ENCODE measurements at places on chromosomes 16 and 17.

- no peak for DNase-seq
Measured at GRCh38 chr16:2584729-2585650, 47.2 kb downstream of the PDPK1 start.

- DNase-seq = peak; percentile 87
Measured at GRCh38 chr17:65627891-65628643, 66.6 kb upstream of the AXIN2 start.

DNA sequence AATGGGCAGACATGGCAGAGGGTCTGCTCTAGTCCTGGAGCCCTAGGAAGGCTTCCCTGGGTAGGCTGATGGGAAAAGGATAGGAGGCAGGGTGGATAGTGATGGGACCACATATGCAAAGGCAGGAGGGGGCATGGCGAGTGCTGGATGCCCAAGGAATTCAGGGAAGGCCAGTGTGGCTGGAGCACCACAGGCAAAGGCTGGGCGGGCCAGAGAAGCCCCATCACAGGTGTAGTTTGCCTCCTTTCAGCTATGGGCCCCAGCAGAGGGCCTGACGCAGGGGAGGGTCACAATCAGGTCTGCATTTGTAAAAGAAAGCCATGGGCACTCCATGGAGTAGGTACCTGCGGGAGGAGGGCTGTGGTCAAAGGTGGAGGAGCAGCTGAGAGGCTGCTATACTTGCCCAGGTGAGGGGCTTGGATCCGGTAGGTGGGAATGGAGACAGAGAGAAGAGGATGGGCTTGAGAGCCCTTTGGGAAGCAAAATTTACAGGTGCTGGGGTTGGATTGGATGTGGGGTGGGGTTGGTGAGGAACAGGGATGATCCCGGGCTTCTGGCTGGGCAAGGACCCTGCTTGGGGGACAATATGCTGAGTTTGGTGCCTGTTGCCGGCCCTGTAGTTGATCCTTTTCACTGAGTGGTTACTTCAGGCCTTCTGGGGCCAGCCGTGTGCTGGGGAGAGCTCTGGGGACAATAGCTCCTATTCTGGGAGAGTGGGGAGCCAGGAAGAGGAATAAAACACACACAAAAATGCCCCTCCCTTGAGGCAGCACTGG is 6.5 kb upstream of the COL1A1 start:
- no peak for DNase-seq

DNA sequence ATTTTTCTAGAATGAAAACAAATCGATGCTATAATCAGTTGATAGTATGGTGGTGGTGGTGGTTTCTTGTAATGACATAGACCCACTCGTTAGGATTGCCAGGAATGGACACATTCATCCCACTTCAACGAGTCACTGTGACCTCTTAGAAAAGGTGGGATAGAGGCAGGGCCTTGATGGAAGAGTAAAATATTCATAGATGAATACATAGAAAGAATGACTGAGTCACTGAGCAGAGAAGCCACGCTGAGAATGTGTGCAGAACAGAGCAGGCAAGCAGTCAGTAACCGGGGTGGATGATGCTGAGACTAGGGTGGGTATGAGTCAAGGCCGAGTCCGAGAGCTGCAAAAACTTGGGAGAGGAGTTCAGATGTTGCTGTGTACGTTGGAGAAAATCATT is 129.9 kb downstream of the PITPNC1 start:
- peak; percentile 27 for DNase-seq

DNA sequence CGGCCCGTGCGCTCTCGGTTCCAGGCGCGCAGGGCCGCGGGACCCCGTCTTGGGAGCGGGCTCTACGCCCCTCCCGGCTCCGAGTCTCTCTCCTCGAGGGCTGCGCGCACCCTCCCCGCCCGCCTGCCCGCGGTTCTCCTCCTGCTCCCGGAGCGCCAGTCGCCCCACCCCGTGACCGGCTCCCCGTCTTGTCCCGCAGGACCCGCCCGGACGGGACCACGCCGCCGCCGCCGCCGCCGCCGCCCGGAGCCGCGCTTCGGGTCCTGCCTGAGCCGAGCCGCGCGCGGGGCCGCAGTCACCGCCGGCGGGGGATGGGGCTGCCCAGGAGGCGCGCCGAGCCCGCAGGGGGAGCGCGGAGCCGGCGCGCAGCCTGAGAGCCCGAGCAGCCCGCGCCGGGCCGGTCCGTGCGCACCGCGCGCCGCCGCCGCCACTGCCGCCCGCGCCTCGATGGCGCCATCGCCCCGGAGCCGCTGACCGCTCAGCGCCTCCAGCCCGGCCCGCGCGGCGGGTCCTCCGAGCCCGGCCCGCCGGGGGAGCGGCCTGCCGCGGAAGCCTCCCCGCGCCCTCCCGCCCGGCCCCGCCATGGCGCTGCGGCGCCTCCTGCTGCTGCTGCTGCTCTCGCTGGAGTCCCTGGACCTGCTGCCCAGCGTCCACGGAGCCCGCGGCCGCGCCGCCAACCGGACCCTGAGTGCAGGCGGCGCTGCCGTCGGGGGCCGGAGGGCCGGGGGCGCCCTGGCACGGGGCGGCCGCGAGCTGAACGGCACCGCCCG is at the start of gene SHISA6:
TSS of gene SHISA6 (plus strand) at position 373 of the 770 bp plus-strand sequence.
- no peak for DNase-seq

DNA sequence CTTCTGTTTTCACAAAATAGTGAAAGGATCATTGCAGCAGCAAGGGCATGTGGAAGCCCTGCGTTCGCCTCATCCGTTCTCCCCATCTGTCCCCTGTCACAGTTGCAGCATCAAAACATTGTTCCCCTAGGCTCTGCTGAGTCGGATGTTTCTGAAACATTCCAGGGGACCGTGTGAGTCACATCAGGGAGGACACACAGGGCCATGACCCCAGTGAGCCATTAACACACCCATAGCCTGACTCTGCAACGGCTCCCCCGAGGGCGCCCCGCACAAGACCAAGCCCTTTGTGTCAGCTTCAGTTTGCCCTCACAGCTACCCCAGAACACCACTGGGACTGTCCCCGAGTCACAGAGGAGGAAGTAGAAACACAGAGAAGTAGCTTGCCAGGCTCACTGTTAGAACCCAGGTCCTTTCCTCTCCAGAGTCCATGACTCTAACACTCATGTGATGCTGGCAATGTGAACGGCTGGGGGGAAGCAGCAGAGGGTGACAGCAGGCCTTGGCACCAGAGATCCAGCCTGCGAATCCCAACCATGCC is 63.3 kb upstream of the HSBP1 start:
- DNase-seq = peak; percentile 68

DNA sequence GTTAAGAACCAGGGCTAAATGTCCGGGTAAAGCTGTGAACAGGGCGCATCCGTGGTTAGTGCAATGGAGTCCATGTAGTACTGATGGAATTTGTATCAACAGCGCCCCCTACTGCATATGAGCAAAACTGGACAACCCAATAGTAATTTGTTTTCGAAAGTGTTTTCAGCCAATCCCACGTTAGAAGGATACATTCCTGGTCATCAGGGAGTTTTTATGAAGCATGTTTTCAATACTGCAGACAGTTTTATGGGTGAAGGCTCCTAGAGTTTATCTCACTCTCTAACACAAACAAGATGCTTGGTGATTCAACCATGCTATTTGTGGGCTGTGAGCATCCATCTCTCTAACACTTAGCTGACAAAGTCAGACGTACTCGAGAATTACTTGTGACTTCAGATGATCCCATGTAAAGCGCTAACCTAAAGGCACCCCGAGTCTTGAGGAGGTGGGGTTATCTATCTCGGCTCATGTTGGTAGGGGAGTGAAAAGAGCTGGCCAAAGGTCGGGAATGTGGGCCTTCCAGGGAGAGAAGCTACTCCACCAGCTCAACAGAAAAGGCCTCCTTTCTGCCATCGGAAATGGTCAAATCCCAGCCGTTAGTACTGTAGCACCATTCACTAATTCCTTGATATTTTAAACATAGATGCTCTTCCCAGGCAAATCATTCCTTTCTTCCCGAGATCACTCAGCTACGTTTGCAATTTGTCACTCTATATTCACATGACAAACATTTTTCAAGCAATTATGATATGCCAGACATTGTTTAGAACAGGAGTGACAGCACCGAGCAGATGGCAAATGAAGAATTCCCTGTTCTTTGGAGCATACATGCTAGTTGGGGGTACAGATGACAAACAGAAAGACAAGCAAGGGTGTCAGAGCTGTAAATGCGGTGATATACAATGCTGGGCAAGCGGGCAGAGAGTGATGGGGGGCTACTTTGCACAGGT is 46.9 kb upstream of the HNF1B start:
- peak; percentile 32 for DNase-seq

DNA sequence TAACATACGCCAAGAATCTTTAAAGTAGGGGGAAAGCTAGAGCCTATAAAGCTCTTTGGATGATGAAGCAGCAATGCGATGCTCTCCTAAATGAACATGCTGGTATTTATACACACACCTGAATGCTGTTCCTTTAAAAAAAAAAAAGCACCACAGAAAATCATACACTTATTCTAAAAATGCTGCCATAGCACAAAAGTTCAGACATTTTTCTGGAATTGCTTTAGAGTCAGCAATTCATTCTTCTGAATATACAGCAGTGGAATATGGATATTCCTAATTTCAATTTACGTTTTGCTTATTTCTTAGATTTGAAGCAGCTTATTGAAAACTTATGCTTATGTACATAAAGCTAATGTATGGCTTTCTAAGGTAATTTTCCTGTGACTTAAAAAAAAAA is 3.1 kb downstream of the CSNK2A2 start:
- no peak for DNase-seq

DNA sequence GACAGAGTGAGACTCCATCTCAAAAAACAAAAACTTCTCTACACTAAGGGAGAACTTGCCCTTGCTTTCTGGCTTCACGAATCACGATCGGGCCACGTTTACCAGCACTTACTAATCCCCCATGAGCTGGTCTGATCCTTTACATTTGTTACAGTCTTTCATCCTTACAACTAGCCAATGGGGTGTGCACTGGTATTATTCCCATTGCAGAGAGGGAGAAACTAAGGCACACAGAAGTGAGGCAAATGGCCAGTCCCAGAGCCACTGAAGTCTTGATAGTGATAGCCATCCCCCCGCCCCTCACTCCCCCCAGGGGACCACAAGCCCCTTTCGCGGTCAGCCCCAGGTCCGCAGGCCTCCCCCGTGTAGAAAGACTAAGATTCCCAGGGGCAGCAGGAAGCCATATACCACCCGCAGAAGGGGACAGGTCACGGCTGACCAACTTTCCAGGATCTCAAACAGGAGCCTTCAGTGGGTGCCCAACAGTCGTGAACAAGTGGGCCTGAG is 868 bp downstream of the NATD1 start:
- DNase-seq = no peak

- no peak for DNase-seq
Measured at GRCh38 chr17:50918071-50918932, 52.1 kb upstream of the TOB1 start.

- no peak for DNase-seq
Measured at GRCh38 chr17:2034806-2035540, 5.0 kb downstream of the DPH1 start.

DNA sequence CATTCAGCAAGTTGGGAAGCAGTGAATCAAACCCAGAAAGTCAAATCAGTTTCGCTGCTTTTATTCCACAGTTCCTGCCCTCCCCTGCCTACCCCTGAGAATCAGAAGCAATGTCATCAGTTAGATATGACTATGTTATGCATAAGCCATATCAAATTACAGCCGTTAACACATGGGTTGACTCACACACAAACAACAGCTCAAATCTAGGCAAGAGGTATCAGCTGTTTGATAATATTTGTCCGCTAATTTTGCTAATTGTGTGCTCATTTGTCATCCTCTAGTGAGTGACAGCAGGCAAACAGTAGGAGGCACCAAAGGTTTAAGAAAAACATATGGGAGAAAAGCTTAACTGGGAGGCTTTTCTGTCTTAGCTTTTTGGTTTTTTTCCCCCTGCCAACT is 327.4 kb upstream of the CCL2 start:
- no peak for DNase-seq

GRCh38 chr17:29292071-29292991 is 1.6 kb downstream of the NUFIP2 start:
- DNase-seq = peak; percentile 51

DNA sequence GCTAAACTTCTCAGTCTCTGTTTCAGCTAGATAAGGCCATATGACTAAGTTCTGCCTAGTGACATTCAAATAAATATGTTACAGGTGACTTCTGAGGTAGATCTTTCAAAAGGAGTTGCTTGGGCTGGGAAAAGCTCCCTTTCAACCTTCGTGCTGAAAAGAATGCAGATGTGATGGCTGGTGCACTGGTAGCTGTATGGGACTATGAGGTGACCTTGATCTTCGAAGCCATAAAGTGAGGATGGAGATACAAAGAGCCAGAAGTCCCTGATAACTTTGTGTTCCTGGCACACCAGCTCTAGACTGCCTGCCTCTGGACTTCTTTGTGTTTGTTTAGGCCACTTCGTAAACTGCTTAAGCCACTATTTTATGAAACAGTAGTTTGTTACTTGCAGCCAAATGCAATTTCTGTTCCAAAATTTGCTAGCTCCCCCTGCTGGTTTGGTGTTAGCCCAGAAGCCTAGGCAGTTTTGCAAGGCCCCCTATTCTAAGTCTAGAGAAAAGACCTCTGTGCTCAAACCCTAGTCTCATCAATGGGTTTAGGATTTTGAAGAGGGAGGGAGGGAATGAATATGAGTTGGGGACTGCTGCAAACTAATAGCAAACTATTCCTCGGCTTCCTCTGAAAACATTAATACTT is 23.3 kb upstream of the ERCC4 start:
- no peak for DNase-seq

GRCh38 chr16:29743827-29744531 is 1.8 kb downstream of the C16orf54 start:
- no peak for DNase-seq

DNA sequence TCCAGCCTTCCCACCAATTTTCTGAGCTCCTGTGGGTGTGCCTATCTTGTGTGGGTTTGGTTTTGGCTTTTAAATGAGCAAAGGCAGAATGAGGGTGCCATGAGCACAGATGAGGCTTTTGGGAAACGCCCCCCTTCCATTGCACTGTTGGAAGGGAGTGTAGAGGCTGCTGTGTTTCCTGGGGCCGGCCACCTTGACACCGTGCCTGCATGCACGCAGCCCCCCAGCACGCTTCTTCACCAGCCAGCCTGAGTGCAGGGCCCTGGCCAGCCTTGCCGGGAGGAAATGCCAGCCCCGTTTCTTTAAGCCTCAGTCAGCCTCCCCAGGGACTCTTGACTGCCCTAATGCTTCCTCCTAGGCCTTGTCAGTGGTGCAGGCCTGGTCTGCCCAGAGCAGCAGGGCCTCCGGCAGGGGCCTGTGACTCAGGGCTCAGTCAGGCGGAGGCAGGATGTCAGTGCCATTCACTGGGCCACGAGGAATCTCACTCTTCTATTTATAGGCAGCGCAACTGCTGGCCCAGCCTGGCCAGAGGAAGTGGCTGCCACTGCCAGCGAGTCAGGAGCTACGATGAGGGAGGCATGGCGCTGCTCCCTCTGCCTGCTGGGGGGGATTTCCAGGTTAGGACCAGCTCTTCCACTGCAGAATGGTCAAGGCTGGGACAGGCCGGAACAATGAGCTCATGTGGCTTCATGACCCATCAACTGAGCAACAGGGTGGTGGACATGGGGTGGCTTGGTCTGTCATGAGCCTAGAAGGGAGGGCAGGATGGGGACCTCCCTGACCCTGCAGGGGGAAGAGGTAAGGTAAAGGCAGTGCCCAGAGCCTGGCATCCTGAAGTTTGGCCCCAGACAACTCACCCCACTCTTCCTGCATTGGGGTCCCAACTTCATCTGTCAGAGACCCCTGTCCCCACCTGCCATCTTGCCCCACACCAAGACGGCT is 205.2 kb downstream of the RAB11FIP4 start:
- peak; percentile 98 for DNase-seq

GRCh38 chr16:86610779-86611524 is 32.6 kb downstream of the FOXL1 start:
- no peak for DNase-seq
